ENCODE measurements at places on chromosomes 6 and 20. TPM values are rescaled to one million over a fixed set of nuclear protein-coding genes. Genes with fewer than 3 reads are reported as not detected.
A peak's percentile ranks its signal among the peaks of the same experiment; 100 is the strongest.

GRCh38 chr6:148523551-148523950 is 180.9 kb downstream of the SASH1 start:
- H3K27ac ChIP-seq, result no peak overlapping the region
- no peaks in the 10 kb centered on the region for H3K27me3 ChIP-seq
- no peaks in the 10 kb centered on the region for H3K36me3 ChIP-seq
- no peak for DNase-seq

DNA sequence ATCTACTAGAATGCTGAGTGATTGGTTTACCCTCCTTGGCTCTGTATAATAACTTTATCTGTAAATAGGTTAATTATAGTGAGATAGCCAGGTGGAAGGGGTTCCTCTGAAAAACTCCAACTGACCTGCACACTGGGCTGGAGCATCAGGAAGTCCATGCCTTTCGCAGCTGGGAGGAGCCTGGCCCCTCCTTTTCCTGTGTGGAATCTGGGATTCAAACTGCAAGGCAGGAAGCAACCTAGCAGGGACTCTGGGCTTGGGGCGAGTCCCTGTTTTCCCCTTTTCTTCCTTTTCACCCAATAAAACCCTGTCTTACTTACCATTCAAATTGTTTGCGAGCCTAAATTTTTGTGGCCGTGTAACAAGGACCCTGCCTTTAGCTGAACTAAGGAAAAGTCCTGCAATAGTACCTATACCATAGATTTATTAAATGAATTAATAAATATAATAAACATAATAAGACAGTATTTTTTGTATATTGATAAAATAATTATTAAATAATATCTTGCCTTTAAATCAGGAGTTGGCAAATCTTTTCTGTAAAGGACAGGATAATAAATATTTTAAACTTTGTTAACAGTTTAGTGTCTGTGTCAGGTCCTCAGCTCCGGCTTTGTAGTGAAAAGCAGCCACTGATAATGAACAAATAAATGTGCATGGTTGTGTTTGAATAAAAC is 406.2 kb upstream of the MMS22L start:
- H3K27me3 ChIP-seq, result no peaks in the 10 kb centered on the region
- H3K36me3 ChIP-seq, result no peaks in the 10 kb centered on the region
- no peak overlapping the region for H3K27ac ChIP-seq
- no peak overlapping the region for H3K4me3 ChIP-seq

CLIC5 gene
- 0.80 TPM for total RNA-seq

DNA sequence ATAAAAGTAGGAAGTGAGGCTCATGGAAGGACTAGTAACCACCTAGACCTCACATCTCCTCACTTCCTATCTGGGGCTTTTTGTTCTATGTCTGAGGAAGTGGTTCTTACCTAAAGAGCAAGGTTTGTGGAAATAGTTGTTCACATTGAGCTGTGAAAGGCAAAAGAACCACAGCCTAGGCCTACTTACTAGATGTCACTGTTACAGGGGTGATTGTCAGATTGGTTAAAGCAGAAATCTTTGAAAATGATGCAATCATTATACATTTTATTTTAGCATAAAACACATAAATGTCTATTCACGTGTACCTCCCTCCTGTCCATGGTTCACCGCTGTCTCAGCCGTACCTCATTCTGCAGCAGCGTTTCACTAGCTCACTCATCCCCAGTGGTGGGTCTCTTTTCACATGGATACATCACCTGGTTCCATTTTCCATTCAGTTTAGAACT is 268.8 kb downstream of the TMEM242 start:
- peaks cover 24% of the 10 kb centered on the region for H3K4me1 ChIP-seq
- no peaks in the 10 kb centered on the region for H3K36me3 ChIP-seq
- H3K4me3 ChIP-seq, result no peak overlapping the region
- peak; percentile 76 for DNase-seq

- H3K36me3 ChIP-seq, result no peaks in the 10 kb centered on the region
- no peak overlapping the region for H3K4me3 ChIP-seq
- peak; percentile 24 for DNase-seq
- H3K27ac ChIP-seq, result no peak overlapping the region
- H3K27me3 ChIP-seq, result peaks cover 2% of the 10 kb centered on the region
These were observed 6.3 kb upstream of the FOXF2 start for GRCh38 chr6:1382883-1383728.

GRCh38 chr6:132041706-132042105 is 90.5 kb upstream of the CCN2 start:
- no peaks in the 10 kb centered on the region for H3K27me3 ChIP-seq
- no peak overlapping the region for H3K4me3 ChIP-seq
- no peaks in the 10 kb centered on the region for H3K4me1 ChIP-seq
- H3K36me3 ChIP-seq, result no peaks in the 10 kb centered on the region

DNA sequence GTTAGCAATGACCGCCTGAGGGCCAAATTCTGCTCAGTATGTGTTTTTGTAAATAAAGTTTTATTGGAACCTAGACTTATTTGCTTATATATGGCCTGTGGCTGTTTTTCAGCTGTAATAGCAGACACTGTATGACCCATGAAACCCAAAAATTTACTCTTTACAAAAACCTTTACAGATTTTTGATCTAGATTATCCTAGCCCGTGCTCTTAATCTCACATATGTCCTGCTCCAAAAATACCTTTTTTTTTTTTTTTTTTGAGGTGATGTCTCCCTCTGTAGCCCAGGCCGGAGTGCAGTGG is 148.0 kb upstream of the ZNF217 start:
- H3K4me1 ChIP-seq, result peaks cover 51% of the 10 kb centered on the region
- no peaks in the 10 kb centered on the region for H3K36me3 ChIP-seq
- H3K27ac ChIP-seq, result no peak overlapping the region
- no peaks in the 10 kb centered on the region for H3K27me3 ChIP-seq
- H3K4me3 ChIP-seq, result no peak overlapping the region

SIRPB2 gene
- not detected for total RNA-seq

- no peaks in the 10 kb centered on the region for H3K4me1 ChIP-seq
- H3K27me3 ChIP-seq, result no peaks in the 10 kb centered on the region
- no peaks in the 10 kb centered on the region for H3K36me3 ChIP-seq
- DNase-seq, result no peak
- H3K27ac ChIP-seq, result no peak overlapping the region
These were observed 1192.4 kb upstream of the CITED2 start for GRCh38 chr6:140566781-140567277.

DNA sequence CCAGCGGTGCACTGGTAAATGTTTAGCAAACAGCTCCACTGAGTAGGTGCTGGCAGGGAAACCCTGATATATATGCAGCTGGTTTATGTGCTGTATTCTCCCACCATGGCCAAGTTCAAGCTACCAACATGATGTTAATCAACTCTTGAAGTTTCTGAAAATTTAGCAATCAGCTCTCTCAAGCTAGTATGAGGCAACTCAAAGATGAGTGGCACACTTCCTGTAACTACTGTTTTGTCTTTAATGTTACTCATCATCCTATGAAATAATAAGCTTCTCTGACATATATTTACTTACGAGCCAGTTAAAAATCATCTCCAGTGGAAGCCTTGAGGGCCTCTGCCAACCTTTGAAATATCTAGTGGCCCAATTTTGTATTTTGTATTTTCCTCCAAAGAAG is 54.7 kb downstream of the TRMT6 start:
- no peak for DNase-seq
- H3K4me1 ChIP-seq, result no peaks in the 10 kb centered on the region
- no peak overlapping the region for H3K4me3 ChIP-seq
- H3K36me3 ChIP-seq, result no peaks in the 10 kb centered on the region
- H3K27ac ChIP-seq, result no peak overlapping the region

GRCh38 chr20:51631011-51631950 is 88.8 kb upstream of the NFATC2 start:
- H3K27me3 ChIP-seq, result peaks cover 23% of the 10 kb centered on the region
- no peak overlapping the region for H3K27ac ChIP-seq
- no peak for DNase-seq
- H3K4me1 ChIP-seq, result peaks cover 3% of the 10 kb centered on the region

SSTR4 gene
- total RNA-seq, result not detected

- no peaks in the 10 kb centered on the region for H3K27me3 ChIP-seq
- peak; percentile 51 for DNase-seq
- peak overlapping the region; percentile 96 for H3K4me3 ChIP-seq
- H3K27ac ChIP-seq, result peak overlapping the region; percentile 98
- peaks cover 67% of the 10 kb centered on the region for H3K4me1 ChIP-seq
- H3K36me3 ChIP-seq, result peaks cover 45% of the 10 kb centered on the region
These were observed 2.2 kb downstream of the CD83 start for GRCh38 chr6:14119784-14120183.

GRCh38 chr6:14380086-14380820 is 262.7 kb downstream of the CD83 start:
- no peak for DNase-seq
- H3K27me3 ChIP-seq, result no peaks in the 10 kb centered on the region
- H3K4me3 ChIP-seq, result no peak overlapping the region
- H3K36me3 ChIP-seq, result no peaks in the 10 kb centered on the region

GRCh38 chr6:133704371-133704770 is 184.5 kb upstream of the TCF21 start:
- H3K4me3 ChIP-seq, result no peak overlapping the region
- no peaks in the 10 kb centered on the region for H3K4me1 ChIP-seq
- H3K36me3 ChIP-seq, result no peaks in the 10 kb centered on the region
- no peak for DNase-seq

DNA sequence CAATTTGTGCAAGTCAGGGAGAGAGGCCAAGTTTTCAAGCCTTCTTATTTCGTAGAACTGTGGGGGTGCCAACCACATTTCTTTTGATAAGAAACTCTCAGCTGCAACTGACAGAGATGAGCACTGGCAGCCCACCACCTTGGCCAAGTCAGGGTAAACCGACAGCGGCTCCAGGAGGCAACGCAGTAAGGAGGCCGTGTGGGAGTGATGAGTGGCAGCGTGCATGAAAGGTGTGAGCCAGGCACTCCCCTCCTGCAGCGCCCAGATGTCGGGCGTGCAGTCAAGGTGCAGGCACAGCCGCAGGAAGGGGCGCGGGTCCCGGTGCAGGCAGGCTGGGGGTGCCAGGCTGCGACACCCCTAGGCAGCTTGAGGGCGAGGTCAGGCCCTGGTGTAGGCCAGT is 49.2 kb upstream of the HDAC2 start:
- no peak overlapping the region for H3K4me3 ChIP-seq
- H3K27me3 ChIP-seq, result no peaks in the 10 kb centered on the region
- H3K27ac ChIP-seq, result no peak overlapping the region
- no peak for DNase-seq
- no peaks in the 10 kb centered on the region for H3K4me1 ChIP-seq
- H3K36me3 ChIP-seq, result no peaks in the 10 kb centered on the region

DNA sequence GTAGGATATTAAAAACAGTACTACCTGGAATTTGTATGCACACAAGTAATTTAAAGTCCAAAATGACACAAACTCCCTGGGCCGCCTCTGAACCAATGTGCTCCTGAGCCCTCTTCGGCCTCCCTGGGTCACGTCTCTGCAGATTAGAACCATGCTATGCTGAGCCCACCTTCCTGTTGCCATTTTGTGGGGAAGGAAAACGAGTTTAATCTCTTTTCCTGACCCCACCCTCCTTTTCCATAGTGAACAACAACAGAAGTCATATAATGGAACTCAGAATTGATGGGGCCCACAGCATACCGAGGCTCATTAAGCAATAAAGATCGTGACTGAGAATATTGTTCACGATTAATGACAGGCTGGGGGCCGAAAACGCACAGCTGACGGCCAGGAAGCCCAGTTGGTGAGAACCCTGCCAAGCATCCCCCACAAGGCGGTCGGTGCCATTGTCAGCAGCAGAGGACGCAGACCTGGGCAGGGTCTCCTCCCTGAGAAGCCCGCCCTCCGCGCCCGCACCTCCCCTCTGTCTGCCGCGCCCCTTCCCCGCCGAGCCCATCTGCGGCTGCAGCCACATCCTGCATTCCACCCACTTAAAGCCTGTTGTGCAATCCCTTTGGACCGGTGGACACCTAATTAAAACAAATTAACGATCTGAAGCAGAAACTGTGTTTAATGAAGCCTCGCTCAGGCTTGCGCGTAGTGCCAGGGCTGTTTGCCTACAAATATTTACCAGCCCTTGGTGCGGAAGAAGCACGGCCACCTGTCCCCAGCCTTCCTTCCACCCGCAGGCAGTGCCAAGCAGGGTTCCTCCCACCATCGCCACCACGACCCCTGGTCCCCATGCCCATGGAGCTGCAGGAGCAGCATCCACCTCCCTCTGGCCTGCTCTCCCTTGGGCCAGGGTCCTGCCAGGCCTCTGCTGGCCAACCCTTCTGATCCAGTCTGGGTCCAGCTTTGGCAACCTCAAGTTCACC is 68.1 kb downstream of the DLL1 start:
- H3K36me3 ChIP-seq, result no peaks in the 10 kb centered on the region
- H3K27ac ChIP-seq, result no peak overlapping the region
- no peak for DNase-seq
- no peak overlapping the region for H3K4me3 ChIP-seq

GRCh38 chr6:147177286-147177685 is 26.9 kb upstream of the STXBP5 start:
- no peak for DNase-seq
- H3K4me3 ChIP-seq, result no peak overlapping the region
- H3K4me1 ChIP-seq, result no peaks in the 10 kb centered on the region
- no peaks in the 10 kb centered on the region for H3K36me3 ChIP-seq
- no peak overlapping the region for H3K27ac ChIP-seq

LTB gene
- 488 TPM for total RNA-seq

MEI4 gene
- not detected for total RNA-seq

Measured in B cell (primary cell).